NCI-H187 (cell line): ENCODE measurements at places on chromosomes 2 and 18.

- DNase-seq = no peak
Observed at GRCh38 chr18:53457068-53457467, 767.4 kb downstream of the MBD2 start.

DNA sequence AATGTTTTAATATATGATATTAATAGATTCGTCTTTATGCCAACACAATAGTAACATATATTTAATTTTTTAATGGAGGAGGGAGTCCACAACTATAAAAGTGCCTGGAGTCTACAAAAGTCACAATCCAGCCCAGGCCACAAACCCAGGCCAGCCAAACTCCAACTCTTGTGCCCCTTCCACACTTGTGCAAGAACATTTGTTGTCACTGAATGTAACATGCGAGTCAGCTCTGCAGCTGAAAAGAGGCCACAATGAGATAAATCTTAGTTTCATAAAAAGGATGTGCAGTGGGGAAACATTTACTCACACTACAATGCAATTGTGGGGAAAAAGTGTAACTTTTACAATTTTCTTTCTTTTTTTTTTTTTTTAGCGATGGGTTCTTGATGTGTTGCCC is 110.8 kb downstream of the MCFD2 start:
- DNase-seq = no peak

GRCh38 chr2:33022395-33022985 is 75.7 kb downstream of the LTBP1 start:
- DNase-seq = no peak

DNA sequence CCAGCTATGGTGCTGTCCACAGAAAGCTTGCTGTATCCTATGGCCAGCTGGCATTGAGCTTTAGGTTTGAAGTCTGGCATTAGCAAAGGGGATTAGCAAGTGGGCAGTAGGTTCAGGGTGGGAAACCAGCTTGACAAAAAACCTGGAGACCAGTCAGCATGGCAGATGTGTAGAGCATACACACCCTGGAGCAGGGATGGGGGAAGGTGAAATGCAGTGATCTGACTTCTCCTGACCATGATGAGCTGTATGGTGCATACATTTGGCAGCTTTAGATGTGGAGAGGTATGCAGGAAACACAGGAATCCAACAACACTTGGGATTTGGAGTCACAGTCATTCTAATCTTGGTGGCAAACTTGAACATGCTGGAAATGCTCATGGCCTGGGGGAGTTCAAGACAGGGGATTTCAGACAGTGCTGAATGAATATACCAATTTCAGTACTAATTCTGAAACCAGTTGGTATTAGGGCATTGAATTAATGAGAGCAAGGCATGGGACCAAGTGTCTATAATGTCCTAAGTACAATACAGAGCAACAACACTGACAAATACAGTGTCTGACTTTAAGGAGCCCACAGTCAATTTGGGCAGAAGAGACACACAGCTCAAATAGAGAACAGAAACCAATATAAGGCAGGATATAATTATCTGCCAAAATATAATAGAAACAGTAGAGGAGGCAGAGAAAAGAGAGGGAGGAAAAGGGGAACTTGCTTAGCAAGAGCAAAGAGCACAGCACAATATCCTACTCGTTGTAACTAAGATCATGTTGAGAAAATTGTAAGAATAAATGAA is 11.8 kb downstream of the ARHGAP15 start:
- no peak for DNase-seq

DNA sequence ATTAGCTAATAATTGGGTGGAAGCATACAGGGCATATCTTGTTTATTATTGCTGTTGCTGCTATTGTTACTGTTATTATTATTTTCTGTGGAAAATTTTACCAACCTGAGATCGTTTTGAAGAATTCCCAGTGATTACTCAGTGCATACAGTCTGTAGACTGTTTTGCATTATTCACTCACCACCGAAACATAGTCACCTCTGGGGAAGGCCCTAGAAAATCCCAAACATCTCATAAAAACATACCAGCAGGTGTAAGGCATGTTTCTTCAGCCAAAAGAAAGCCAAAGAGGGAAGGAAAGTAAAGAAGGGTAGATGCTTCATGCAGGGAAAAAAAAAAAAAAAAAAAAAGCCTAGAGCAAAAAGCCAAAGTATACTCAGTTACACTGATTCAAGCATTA is 647.7 kb downstream of the BCL11A start:
- no peak for DNase-seq

DNA sequence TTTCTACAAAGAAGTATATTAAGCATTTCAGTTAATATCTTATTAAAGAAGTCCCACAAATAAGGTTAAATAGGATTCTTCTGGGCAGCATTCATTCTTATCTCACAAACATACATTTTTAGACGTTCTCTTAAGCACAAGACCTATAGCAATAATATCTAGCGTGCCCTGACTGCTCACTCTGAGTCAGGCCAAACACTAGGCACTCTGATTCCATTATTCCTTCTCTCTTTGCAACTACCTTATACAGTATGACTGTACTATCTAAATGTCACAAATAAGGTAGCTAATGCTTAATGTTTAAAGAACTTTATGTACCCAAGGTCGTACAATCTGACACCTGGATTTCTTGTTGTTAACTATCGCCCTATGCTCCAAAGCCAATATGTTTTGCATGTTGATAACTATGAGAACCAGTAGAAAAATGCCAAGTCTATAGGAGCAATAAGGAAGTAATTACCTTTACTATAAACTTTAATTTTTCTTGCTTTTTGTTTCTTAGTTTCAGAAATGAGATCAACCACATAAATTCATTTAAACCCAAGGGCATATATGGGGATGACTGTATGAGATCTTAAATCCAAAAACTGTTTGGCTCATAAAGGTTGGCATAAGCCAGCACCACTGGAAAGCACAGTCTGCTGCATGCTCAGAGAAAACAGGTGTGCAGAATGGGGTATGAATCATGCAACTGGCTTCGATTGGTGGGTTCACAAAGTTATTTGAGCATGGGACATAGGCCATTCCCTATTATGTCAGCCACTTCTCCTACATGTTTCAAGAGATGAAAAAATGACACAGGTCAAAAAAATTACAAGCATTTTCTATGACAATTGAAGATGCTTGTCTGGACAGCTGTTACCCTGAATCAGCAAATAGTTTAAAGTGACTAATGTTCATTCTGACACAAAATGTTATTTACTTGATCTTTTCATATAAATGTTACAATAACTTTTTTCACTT is 352.0 kb downstream of the IRS1 start:
- DNase-seq = no peak

GRCh38 chr2:206958261-206958660 is 18.9 kb downstream of the CPO start:
- no peak for DNase-seq
